ENCODE measurements at places on chromosomes 4 and X.

GRCh38 chr4:25938787-25939186, 24.8 kb downstream of the SMIM20 start:
- DNase-seq, result peak; percentile 67

DNA sequence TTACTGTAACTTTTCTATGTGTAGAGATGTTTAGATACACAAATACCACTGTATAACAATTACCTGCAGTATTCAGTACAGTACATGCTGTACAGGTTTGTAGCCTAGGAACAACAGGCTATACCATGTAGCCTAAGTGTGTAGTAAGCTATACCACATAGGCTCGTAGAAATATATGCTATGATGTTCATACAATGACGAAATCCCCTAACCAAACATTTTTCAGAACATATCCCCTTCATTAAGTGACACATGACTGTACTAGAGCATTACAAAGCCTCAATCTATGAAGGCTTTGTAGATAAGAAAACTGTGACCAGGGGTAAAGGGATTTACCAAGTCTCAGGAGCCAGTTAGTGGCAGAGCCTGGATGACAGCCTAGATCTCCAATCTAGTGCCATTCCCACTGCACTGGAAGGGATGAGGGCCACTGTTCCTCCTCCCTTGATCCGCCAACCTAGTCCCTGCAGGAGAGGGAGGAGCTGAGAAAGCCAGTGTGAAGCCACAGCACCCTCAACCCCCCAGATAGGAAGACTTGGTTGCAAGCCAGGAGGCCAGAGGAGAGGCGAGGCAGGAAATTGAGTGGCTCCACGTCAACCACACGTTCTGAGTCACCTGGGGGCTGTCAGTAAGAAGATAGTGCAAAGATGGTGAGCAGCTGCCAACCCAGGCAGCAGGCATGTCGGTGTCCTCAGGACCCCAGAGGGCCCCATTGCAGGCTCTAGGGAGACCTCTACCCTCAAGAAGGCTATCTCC, 227.7 kb downstream of the BCOR start:
- peak; percentile 62 for DNase-seq

DNA sequence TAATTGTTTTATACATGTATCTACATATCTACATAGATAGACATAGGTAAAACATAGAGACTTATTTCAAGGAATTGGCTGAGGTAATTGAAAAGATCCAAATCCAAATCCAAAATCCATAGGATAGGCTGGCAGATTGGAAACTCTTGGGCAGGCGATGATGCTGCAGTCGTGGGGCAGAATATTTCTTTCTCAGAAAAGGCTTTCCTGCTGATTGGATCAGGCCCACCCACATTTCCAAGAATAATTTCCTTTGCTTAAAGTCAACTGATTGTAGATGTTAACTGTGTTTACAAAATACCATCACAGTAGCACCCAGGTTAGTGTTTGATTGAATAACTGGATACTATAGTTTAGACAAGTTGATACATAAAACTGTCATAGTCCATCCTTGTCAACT, 27.2 kb downstream of the STIM2 start:
- DNase-seq, result no peak

- DNase-seq, result no peak
Observed at GRCh38 chr4:39285111-39285795, 80.9 kb downstream of the RFC1 start.

GRCh38 chr4:148207068-148207467, 235.1 kb downstream of the NR3C2 start:
- DNase-seq, result no peak

DNA sequence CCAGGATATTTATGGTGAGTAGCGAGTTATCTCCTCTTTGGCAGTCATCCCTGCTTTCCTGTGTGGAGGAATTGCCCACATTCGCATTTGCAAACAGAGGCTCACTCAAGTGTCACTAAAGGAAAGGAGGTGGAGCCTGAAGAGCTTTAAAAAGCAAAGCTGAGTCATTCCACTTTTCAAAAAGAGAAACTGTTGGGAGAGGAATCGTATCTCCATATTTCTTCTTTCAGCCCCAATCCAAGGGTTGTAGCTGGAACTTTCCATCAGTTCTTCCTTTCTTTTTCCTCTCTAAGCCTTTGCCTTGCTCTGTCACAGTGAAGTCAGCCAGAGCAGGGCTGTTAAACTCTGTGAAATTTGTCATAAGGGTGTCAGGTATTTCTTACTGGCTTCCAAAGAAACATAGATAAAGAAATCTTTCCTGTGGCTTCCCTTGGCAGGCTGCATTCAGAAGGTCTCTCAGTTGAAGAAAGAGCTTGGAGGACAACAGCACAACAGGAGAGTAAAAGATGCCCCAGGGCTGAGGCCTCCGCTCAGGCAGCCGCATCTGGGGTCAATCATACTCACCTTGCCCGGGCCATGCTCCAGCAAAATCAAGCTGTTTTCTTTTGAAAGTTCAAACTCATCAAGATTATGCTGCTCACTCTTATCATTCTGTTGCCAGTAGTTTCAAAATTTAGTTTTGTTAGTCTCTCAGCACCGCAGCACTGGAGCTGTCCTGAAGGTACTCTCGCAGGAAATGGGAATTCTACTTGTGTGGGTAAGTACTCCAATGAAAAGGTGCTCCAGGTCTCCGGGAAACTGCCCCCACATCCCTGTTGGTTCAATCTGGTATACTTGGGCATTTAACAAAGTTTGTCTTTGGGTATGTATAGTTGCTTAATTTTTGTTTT, at the start of gene EGF:
Gene EGF, plus strand, starts transcription at position 178 of the 890 bp plus-strand sequence. Its CDS starts 453 bp downstream, at position 631.
- DNase-seq, result peak; percentile 59

DNA sequence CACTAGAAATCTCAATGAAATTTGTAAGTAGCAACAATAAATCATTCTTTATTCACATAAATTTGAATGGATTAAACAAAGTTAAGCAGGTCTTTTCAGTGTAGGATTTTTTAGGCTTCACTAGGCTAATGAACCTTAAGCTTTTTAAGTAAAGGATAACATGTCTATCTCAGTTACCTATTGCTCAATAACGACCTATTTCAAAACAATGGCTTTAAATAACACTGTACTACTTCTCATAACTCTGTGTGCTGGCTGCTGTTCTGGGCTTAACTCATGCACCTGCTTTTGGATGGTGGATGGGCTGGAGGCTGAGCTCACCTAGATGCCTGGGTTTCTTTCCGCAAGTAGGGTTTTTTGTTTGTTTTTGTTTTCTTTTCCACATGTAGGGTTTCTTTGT, 495.0 kb upstream of the SLIT2 start:
- DNase-seq, result no peak

DNA sequence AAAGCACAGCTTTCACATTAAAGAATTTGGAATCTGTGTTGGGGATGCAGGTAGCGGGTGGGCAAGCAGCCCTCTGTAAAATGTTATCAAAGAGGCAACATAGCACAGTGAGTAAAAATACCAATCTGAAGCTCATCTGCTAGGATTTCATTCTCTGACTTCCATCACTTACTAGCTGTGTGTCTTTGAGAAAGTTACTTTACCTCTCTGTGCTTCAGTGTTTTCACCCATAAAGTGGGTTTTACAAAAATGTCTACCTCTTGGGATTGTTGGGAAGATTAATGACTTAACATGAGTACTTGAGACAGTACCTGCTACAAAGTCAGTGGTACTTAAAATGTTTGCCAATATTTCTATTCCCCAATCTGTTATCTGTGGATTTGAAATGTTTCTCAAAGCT, 7.9 kb upstream of the DCUN1D4 start:
- no peak for DNase-seq

GRCh38 chrX:131729295-131729694, 185.4 kb downstream of the OR13H1 start:
- no peak for DNase-seq

- DNase-seq, result no peak
Observed at GRCh38 chrX:23732704-23733103, 10.4 kb downstream of the ACOT9 start.

GRCh38 chr4:1460967-1461868, 55.0 kb upstream of the NKX1-1 start:
- no peak for DNase-seq

DNA sequence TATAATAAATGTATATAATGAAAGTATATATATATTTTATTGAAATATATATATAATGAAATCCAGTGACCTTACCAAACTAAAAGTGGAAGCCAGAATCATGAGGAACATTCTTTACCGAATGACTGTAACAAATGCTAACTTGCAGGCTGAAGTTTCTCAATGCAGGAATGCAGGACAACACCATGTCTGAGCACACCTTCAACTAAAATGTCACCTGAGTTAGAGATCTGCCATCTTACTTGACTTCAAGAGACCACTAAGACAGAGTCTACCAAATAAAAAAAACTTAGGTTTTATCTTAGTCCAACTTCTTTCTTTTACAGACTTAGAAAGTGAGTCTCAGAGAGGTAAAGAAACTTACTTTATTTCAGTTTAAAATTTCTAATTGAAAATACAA, 176.2 kb downstream of the FSTL5 start:
- no peak for DNase-seq

DNA sequence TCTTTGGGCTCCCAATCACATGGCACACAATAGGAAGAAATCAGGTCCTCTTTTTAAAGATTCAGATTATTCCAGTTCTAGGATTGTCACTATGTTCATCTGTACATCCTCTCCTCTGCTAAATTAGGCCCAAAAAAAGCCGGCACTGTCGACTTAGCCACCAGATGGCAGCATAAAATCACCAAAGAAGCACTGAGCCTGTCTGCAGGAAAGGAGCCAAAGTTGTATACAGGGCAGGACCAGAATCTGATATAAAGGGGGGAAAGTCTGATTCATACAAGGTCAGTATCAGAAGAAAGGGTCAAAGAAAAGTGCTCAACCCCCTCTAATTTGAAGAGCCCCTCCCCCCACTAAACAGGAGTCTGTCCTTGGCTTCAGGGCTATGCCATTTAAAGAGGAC, 292.5 kb downstream of the CHIC1 start:
- DNase-seq, result peak; percentile 54

DNA sequence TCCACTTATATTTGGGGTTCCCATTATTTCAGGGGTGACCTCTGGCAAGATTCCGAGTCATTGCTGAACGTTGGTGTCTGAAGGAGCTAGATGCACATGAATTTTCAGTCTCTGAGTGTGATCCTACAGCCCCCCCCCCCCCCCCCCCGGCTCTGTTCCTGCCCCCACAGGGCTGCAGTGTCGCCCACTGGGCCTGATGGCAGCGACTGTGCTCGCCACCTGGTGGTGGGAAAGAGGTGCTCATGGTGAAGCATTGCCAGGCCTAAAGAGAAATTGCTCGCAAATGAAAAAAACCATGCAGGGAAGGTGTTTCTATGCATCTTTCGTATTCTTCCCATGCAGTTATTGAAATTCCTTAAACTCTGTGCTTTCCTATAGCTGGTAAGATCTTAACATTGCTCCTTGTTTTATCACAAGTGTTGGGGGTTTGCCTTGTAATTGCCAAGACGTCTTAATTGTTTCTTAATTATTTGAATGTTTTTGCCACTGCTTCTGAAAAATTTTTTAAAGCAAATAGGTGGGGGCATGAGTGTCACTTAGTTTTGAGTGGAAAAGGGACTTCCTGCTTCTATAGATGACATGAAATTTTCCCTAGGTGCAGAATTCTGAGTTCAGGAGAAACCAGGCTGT, 63.2 kb downstream of the CLDN22 start:
- DNase-seq, result peak; percentile 52

GRCh38 chr4:108060164-108060563, 70.5 kb downstream of the HADH start:
- peak; percentile 63 for DNase-seq

DNA sequence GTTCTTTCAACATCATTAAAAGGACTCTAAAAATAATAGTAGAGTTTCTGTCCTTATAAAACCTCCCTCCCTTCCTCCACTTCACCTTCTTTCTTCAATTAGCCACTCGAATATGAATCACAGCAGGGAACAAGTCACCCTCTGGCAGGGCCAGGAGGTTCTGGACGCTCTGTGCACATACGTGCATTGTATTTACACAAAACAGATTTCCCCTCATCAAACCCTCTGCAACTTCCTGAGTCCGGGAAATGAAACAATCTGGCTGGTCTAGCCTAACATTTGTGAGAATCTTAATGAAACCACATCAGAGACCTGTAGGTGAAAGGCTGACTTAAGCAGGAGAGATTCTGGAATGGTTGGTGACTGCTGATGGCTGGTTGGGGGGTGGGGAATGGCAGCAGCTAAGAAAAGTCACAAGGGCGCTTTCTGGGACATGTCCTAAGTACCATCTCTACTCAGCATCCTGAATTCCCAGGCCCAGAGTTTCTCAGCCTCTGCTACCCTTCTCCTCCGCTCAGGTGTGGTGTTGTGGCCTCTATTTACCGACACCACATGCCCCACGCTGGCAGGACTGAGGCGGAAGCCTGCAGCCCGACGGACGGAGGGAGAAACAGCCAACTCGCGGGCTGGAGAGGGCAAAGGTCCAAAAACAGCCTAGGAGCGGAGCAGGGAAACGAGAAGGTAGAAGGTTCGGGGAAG, 1.0 kb downstream of the ZDHHC9 start:
- peak; percentile 12 for DNase-seq

DNA sequence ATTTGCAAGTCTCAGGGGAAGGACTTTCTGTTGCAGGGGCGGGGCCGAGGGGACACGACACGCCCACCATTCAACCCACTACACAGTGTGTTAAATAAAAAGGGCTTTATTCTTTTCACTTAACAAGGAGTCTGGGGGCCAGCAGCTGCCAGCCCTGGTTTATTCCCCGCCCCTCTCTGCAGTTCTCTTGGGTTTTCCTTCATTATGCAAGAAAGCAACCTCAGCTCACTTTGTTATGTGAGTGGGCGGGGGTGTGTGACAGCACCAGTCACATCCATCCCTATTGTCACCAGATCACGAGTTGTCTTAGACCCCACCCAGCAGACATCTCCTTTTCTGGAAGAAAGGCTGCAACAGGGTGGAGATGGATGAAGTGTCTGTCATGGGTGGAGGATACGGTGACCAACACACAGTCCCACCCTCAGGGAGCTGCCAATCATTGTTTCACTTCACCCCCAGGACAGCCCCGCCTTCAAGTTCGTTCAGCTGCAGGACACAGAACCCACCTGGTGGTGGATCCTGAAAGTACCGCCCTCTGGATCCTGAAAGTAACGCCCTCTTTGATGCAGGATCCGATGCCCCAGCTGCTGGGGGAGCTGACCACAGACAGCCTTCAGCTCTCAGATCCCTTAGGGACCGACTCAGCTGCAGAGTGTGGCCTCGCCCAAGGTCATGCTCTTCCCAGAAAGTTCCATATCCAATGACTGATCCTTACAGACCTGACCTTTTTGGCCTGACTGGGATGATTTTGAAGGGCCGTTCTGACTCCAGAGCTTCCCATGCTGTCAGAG, 79.6 kb downstream of the SMIM20 start:
- DNase-seq, result peak; percentile 23

GRCh38 chr4:145097331-145097820, 620 bp downstream of the ANAPC10 start:
- no peak for DNase-seq

DNA sequence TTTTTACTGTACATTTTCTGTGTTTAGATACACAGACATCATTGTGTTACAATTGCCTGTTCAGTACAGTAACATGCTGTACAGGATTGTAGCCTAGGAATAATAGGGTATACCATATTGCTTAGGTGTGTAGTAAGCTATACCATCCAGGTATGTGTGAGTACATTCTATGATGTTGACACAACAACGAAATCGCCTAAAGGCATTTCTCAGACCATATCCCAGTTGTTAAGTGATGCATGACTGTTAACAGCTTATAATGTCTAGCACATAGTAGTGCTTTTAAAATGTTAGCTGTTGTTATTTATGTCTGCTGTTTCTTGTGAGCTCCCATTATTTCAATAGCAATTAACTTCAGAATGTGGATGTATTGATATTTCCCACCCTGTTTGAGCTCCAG, 4.5 kb downstream of the PRRG1 start:
- no peak for DNase-seq

- DNase-seq, result no peak
Observed at GRCh38 chr4:158208963-158209640, 1.2 kb upstream of the TMEM144 start.

All from fibroblast of skin of abdomen (primary cell).